ENCODE measurements at places on chromosomes 12 and 14.

DNA sequence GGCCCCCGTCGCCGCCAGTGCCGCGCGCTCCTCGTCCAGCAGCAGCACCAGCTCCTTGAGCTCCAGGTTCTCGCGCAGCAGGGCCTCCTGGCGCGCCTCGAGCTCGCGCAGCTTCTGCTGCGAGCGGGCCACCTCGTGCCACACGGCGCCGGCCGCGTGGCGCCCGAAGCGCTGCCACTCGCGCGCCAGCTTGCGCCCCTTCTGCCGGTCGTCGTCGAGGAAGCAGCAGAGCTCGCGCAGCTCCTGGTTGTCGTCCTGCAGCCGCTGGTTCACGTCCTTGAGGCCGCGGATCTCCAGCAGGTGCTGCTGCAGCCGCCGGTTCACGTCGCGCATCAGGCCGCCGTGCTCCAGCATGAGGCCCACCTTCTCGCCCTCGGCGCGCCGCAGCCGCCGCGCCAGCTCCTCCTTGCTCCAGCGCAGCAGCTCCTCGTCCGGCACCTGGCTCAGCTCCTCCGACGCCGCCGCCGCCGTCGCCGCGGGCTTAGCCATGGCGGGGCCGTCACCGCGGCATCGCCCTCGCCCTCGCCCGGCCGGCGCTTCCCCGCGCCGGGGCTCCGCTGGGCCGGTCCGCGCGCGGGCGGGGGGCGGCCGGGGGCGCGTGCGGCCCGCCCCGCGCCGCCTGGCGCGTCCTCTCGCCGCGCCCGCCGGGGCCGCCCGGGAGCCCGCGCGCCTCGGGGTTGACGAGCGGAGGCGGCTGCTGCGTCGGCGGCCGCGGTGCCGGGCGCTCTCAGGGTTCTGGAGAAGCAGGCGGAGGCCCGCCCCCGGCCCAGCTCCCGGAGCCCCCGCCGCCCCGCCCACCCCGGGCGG, at the start of gene CCDC85C:
CCDC85C (minus strand) TSS at position 737 of the 807 bp plus-strand sequence; CDS start at position 489, 248 bp downstream.
- DNase-seq, result no peak

GRCh38 chr14:105432657-105433056, 13.0 kb downstream of the MTA1 start:
- no peak for DNase-seq

DNA sequence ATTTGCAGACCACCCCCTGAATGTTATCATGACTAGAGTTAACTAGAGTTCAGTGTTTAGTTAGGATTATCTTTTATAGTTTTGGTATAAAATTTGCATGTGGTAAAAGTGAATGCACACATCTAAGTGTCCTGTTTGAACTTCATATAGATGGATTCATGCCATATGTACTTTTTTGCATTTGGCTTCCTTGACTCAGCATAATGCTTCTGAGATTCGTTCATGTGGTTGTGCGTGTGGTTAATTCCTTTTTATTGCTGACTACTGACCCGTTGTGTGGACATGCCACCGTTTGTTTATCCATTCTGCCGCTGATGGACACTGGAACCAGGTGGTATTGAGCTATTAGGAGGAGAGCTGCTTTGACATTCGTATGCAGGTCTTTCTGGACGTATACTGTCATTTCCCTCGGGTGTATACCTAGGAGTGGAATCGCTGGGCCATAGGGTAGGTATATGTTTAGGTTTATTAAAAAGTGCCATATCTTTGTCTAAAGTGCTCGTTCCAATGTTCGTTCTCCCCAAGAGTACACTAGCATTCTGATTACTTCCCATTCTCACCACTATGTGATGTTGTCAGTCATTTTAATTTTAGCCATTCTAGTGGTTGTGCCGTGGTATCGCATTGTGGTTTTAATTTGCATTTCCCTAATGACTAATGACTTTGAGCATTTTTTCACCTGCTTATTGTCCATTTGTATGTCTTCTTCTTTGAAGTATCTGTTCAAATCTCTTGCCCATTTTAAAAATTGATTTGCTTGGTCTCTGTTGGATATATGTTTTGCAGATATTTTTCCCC, 37.7 kb downstream of the RIN3 start:
- no peak for DNase-seq

DNA sequence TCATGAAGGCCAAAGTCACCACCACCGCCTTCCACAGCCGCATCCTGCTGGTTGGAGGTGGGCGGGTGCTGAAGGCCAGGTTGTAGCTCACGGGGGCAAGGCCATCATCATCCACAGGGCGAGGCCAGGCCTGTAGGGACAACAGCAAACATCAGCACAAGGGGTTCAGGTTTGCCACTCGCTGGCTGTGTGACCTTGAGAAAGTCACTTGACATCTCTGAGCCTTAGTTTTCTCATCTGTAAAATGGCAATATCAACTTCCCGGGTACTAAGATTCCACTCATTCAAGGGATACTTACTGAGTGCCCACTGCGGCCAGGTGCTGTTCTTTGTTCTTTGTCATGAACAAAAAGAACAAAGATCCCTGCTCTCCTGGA, 6.1 kb downstream of the ABCB9 start:
- DNase-seq, result no peak

DNA sequence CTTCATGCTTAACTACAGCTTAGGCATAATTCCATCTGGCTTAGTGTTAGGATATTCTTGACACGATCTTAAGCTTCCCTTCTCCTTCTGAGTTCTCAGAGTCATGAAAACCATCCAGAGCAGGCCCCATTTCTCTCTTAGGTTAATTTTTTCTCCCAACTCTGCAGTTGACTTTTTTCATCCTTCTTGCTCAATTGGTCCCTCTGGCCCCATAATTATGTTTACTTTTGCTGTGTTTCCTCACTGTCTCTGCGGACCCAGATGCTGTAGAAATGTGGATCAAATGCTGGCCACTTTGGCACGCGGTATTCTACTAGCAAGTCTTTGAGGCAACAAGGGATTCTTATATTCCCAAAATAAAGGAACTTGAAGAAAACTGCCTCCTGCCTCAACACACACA, 9.5 kb downstream of the TMEM132C start:
- DNase-seq, result no peak

- DNase-seq, result no peak
These were observed 20.7 kb downstream of the NTF3 start for GRCh38 chr12:5452569-5452968.

- DNase-seq, result no peak
These were observed 50.2 kb upstream of the CCND2 start for GRCh38 chr12:4223273-4223845.
